Astrocyte of the cerebellum (primary cell): ENCODE measurements at places on chromosomes 13 and 19.
A peak's percentile ranks its signal among the peaks of the same experiment; 100 is the strongest.

DNA sequence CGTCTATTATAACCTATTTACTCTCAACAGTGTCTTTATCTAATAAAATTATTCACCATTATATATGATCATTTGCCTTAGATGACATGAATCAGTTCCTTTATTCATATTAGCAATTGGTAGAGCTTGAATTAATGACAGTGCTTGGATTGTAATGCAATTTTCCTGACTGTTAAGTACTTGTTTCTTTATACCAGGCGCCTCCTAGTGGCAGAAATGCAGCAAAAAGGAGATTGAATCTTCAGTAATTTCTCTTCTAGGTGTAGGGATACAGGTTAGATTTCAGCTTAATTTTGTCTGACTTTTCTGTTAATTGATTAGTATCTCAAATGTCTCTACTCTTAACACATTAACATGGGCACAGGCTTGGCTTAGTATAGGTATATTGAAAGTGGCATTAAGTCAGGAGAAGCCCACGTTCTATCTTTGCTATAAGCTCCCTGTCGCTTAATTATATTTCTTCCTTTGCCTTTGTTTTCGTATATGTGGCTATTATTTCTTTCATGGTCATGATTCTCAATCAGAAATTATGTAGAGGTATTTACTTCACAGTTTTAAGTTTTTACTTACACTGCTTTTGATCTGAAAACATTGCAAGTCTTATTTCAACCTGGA lies 9.1 kb upstream of the LHFPL6 start:
- DNase-seq, result peak; percentile 78

DNA sequence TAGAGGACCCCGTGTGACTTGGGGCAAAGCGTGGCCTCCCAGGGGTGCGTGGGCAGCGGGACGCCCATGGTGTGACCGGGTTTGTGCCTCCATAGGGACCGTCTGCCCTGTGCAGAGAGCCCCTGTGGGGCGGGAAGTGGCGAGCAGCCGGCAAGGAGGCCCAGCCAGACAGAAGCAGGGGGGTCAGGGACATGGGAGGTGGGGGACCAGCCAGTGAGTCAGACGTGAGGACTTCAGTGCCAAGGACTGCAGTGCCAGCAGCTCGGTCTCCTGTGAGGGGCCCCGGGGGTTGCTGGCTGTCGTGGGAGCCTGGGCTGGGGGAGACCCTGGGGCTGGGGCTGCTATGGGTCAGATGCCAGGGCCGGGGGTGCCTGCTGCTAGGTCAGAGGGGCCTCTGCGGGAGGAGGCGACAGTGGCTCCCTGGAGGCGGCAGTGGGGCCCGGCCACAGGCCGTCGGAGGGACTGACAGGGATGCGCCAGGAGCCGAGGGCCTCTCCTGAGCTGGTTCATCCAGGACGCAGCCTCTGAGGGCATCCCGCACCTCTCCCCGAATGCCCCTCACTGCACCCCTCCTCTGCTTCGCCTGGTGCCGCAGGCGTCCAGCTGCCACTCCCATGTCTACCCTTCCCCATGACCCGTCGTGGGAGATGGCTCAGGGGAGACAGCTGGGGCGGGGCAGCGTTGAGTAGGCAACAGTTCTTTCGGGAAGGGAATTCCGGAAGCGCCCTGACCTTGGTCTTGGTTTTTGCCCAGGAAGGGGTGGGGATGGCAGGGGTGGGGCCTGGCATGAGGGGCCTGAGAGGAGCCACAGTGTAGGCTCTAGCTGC lies 80.0 kb downstream of the KDM4B start:
- DNase-seq, result peak; percentile 41

- DNase-seq, result no peak
These were observed 843 bp downstream of the ZNF610 start for GRCh38 chr19:52336791-52337381.

DNA sequence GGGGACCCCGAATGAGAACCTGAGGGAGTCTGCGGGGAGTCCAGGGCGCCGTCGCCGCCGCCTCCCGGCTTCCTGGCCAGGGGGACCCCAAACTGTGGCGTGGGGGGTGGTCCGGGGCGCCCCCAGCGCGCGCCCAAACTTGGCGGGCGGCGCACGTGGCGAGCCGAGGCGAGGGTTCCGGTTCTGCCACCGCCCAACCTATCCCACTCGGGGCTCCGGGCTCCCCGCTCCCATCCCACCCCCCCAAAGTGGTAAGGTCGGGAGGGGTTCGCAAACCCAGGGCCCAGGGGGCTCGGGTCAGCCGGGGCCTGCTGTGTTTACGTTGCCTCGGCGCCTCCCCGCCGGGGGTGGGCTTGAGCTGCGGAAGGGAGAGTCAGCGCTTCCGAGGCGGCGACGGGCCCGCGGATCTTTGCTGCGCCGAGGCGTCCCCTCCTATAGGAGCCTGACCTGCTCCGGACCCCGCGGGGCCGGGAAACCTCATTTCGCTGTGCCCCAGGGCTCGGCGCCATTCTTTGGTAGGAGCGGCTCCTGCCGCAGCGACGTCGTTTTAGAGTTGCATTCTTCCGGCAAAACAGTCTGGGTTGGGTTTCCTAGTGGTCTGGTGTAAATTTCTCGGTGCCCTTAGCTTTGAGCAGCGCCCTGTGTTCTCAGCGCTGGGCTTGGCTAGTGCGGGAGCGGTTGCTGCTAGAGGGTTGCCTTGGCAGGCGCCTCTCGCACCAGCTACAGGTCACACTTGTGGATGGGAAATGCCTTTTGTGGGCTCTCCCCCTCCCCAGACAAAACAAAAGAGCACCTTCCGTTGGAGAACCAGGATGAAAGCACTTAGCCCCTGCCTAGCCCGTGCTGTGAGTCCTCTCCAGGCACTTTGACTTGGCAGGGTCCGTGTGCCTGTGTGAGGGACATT lies 1.2 kb downstream of the DAZAP1 start:
- DNase-seq, result no peak

DNA sequence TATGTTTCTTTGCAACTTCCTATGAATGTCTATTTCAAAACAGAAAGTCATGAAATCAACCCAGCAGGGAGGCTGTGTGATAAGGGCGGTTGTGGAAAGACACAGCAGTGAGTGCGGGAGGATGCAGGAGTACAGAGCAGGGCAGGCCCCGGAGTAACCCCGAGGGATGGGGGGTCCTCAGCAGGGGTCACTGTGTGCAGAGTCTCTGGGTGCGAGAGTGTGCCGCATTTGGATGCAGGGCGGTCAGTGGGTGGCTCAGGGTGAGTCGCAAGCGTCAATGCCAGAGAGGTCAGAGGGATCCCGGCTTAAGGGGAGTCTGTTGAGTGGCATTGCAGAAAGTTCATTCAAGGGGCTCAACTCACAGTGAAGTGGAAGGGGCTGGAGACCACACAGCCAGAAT lies 147.8 kb downstream of the STK24 start:
- DNase-seq, result no peak

- DNase-seq, result no peak
These were observed 46.9 kb downstream of the SIPA1L3 start for GRCh38 chr19:37953918-37954303.

DNA sequence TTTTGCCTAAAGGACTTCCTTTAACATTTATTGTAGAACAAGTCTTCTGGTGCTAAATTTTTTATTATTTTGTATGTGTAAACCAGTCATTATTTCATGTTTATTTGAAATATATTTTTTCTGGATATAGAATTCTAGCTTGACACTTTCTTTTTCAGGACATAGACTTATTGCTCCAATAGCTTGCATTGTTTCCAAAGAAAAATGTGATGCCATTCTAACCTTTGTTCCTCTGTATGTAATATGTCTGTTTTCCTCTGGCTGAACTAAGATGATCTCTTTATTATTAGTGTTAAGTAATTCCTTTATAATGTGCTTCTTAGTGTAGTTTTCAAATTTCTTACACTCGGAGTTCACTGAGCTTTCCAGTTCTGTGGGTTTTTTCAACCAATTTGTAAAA lies 174.1 kb upstream of the STARD13 start:
- no peak for DNase-seq

- DNase-seq, result peak; percentile 59
These were observed 3.3 kb downstream of the DOT1L start for GRCh38 chr19:2166741-2167738.

- peak; percentile 4 for DNase-seq
These were observed 423.2 kb upstream of the SGCG start for GRCh38 chr13:22757530-22758120.

DNA sequence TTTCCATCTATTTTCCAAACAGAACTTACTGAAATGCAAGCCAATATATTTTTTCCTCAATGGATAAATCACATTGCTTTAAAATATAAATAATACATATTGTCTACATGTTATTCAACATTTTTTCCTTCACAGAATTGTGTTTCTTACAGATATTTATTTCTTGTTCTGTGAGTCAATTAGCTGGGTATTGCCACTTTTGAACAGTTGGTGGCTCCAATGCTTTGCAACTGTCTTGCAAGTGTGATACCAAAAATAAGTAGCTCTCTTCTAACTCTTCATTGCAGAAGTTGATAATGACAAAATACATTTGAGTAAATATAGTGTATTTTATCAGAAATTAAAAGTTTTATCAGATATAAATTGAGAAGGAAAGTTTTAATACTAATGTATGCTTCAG lies 17.1 kb upstream of the GPC5 start:
- peak; percentile 38 for DNase-seq

DNA sequence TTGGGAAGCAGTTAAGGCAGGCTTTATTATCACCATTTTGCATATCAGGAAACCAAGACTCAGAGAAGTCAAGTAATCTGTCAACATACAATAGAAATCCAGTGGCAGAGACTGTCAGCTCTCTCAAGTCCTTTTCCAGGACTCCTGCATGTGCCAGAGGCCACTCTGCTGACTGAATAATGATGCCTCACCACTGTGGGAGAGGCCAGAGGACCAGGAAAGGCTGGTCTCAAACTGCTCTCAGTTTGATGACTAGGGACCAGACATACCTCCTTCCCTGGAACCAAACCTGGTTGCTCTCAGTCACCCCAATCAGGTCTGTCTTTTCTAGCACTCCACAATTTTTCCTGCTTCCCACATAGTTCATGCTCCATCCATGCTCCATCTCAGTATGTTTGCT lies 8.0 kb downstream of the RNASEH2B start:
- no peak for DNase-seq

- DNase-seq, result no peak
These were observed 71.9 kb downstream of the CDK8 start for GRCh38 chr13:26325876-26326275.

DNA sequence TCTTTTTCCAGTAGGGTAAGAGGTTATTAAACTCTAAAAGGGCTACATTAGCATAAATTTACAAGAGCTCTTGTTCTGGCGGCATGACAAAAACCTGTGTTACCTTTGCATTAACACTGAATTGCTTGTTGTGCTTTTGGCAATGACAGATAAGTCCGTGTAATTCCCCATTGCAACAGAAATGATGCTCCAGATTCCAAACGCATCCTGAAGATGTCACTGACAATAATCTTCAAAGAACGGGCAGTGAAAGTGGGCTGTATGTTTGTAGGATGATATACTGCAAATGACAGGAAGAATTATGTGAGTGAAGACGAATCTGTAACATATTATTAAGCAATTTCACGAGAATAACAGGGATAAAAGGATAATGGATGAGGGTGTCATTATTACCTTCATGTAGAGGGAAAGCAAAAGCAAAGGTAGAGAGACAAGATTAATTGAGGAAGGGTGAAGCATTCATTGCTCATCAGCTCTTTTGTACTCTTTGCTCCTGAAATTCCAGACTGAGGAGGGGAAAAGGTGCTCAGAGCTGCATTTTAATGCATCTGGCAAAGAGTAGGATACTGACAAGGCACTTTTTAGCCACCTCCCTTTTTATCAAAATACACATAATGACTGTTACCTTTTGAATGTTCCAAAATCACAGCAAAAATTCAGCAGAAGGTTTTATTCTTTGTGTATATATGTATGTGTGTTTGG lies 38.5 kb upstream of the MAB21L1 start:
- DNase-seq, result no peak

DNA sequence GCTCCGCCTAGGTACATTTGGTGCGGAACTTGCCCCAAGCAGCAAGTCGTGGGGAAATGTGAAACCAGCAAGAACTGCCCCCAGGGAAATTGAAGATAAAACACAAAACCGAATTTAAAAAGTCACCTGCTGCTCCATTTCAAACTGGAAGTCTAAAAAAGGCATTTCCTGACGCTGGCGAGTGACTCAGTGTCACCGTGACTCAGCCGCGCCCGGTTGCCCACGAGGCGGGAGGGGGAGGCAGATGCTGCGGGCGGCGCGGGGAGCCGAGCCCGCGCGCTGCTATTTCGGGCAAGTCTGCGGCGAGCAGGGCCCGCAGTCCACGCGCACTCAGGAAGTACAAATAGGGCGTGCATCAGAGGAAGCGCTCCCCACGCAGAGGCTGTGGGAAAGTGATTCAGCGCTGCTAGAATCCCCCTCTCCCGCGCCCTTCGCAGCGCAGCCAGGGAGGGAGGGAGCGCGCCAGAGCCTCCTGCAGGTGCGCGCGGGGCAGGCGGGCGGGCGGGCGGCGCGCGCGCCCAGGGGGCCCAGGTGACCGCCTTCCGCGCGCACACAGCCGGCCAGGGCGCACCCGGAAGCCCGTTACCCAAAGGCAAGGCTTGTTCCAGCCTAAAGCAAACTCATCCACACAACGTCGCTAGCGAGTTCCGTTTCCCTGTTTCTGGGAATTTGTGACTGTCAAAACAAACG lies 168.8 kb downstream of the COL4A1 start:
- DNase-seq, result no peak

DNA sequence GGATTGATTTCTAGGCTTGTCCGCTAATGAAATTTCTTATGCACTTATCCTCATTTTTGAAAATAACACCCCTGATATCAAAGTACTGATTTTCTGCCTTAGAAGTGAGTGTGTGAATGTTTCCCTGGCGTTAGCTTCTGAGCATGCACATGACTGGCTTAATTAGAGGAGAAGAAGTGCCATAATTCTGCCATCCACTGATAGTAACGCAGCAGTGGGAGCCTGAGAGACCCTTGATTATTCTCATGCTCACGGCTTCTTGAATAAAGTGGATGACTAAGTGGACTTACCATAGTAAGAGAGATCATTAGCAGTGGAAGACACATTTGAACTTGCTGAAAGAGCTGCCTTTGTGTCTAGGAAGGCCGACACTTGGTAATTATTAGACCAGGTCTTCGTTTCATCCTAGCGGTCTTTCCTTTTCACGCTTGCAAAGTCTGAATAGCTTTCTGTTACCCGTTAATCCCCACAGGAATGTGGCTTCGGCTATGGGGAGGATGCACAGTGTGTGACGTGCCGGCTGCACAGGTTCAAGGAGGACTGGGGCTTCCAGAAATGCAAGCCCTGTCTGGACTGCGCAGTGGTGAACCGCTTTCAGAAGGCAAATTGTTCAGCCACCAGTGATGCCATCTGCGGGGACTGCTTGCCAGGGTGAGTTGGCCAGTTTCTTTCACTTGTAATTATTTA lies 45.3 kb downstream of the TNFRSF19 start:
- DNase-seq, result no peak

DNA sequence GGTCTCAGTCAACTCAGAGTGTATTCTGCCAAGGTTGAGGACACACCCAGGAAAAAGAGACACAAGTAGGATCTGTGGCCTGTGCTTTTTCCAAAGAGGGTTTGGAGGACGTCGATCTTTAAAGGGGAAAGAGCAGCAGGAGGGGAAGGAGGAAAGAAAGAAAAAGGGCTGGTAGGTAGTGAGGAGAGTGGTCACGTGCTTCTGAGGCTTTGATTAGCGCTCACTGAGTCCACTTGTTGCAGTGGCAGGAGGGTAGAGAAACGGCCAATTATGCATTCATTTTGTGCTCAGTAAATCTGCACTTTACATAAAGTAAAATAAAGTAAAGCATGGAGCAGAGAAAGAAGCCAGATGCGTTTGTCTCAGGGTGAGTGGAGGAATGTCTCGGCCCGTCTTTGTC lies 126.0 kb upstream of the VSTM2B start:
- no peak for DNase-seq
